Hair follicular keratinocyte (primary cell): ENCODE measurements at places on chromosomes 4 and X. TPM values are rescaled to one million over a fixed set of nuclear protein-coding genes. Genes with fewer than 3 reads are reported as not detected.

Gene ZCCHC18
- total RNA-seq = 0.31 TPM in 1 of 2 replicates, not detected in the other

Gene PAGE2B
- not detected in 2 replicates for total RNA-seq

Gene UGT2B15
- not detected in 2 replicates for total RNA-seq

Gene PHOX2B
- not detected in 2 replicates for total RNA-seq

Gene RS1
- total RNA-seq = not detected in 2 replicates
